Transverse colon (tissue), 4 donors: ENCODE measurements at places on chromosomes 6 and 20.
A peak's percentile ranks its signal among the peaks of the same experiment; 100 is the strongest.

DNA sequence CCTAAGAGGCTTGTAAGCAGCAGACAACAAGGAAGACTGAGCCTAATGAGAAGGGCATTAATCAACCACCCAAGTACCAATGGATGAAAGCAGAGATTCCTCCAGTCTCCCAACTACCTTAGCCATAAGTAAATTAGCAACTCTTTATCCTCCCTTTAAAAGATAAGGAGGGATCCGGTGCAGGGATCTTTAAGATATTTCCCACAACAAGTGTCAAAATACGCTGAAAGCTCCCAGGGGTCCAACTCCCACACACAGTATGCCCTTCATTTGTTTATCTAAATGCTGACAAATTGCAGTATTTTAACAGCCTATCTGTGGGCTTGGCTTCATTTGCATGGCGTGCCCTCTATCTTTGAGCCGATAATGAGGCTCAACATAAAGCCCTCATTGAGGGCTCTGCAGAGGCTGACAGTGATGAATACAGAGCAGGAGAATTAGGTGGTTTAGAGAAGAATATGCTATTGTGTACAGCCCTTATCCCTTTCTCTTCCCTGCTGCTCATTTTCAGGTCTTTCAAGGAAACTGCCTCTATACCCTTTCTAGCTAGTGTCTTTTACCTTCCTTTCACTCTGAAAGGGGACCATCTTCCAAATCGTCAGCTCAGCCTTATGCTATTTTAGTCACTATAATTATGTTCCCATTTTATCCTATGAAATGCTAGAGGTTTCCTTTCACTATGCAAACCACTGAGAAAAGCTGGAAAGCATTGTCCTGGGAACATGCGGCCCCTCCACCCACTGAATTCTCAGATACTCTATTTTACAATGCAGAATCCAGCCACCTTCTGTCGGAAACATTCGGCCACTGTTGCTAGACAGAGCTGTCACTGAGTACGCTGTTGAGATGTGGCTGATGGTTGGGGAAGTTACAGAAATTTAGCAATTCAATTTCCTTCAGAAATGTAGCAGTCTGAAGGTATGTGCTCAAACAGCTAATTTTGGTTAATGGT, 575.2 kb upstream of the JAG1 start:
- no peak for DNase-seq

DNA sequence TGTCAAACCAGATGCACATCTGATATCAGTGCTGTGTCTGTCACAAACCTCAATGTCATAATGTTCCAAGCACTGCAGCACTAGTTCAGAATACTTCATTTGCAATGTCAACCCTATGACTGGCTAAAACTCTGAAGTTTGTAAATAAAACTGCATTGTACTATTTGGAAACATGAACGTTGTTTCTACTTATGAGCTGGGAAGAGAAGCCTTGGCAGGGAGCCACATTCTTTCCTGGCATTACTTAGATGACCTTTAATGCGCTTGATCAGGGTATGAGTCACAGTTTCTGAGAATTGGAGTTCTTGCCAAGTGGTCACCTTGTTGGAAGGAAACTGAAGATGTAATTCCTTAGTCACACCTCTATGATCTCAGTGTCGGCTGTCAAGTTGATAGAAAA, 664.8 kb upstream of the MMS22L start:
- no peak for DNase-seq

DNA sequence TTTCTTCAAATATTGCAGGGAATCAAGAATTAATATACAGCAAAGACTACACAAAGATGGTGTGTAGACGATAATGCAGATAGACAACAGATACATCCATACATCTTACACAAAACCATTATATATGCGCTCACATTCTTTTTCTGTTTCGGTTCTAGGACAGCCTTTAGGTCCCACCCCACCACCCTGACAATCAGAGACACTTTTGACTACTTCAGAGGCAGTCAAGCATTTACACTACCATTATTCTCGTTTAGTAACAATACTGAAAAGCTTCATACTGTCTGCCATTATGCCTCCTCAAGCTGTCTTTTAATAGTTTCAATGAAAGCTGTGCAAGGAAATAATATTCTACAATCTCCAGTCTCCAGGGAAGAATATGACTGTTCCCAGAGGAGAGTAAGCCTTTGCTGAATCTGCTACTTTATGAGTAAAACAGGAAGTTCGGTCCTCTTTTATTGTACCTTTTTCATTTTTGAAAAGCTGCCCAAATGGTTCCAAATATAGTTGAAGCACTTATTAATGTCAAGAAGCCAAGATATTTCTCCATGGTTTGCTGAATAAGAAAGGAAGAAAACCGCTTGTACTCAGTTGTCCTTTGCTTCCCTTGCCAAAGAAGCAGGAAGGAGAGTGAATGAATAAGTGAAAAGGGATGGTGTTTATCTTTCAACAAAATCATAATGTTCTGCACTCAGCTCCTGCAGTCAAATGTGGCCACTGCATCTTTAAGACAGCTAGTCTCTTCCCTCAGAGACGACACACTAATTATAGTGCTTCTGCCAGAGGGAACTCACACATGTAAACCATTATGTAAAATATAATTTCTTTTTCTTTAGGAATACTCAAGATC, 468.3 kb downstream of the CDC5L start:
- no peak for DNase-seq

DNA sequence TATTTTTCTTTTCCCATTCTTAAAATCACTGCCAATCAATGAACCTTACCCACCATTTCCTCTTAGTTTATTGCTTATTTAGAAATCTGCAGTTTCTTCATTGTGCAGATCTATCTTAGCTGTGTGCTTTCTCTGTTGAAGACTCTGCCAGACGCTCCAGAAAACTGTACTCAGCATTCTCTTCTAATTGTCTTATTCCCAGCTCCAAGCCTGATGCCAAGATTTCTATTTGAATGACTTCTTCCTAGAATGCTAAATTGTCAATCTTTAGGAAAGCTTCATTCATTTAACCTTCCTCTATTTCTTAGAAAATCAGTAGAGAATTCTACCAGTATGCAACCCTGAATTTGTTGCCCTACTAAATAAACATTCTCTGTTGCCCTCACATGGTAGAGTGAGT, 308.9 kb downstream of the KHDRBS2 start:
- DNase-seq, result no peak

DNA sequence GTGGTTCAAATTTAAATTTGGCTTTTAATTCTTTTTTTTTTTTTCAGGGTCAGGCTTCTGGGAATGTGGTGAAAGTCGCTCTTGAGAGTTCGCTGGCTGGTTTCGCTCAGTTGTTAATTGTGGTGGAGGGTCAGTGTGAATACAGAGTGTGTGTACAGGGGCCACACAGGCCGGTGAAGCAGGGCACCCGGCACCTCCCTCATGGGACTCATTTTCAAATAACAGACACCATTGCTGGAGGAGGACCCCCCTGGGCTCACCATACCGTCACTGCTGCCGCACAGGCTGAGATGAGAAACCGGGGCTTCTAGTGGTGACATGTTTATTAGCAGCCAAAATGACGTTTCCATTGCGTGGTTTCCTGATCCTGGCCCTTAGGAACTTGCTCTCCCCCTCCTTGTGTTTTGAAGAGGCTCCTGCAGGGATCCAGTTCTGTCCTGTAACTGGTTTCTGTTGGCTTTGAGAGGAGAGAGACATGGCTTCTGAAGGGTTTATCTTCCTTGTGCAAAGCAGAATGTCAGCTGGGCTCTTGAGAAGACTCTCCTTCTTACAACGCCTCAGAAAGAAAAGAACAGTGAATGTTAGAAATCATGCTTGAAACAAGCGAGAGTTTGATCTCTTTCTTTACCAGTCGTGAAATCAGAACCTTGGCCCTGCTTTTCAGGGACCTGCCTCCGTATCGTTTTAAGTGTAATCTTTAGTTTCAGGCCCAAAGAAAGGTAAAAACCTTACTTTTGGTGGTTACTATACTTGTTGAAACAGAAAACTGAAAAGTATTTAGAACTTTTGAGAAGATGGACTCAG, 37.8 kb downstream of the DUSP22 start:
- no peak for DNase-seq

GRCh38 chr6:12507636-12508035, 208.9 kb upstream of the PHACTR1 start:
- DNase-seq, result no peak

GRCh38 chr20:5065879-5066383, 53.8 kb downstream of the PCNA start:
- DNase-seq, result peak; percentile 26

GRCh38 chr20:51906049-51906448, 103.7 kb upstream of the SALL4 start:
- DNase-seq, result no peak

GRCh38 chr6:144335311-144335861, 50.3 kb downstream of the UTRN start:
- no peak for DNase-seq

DNA sequence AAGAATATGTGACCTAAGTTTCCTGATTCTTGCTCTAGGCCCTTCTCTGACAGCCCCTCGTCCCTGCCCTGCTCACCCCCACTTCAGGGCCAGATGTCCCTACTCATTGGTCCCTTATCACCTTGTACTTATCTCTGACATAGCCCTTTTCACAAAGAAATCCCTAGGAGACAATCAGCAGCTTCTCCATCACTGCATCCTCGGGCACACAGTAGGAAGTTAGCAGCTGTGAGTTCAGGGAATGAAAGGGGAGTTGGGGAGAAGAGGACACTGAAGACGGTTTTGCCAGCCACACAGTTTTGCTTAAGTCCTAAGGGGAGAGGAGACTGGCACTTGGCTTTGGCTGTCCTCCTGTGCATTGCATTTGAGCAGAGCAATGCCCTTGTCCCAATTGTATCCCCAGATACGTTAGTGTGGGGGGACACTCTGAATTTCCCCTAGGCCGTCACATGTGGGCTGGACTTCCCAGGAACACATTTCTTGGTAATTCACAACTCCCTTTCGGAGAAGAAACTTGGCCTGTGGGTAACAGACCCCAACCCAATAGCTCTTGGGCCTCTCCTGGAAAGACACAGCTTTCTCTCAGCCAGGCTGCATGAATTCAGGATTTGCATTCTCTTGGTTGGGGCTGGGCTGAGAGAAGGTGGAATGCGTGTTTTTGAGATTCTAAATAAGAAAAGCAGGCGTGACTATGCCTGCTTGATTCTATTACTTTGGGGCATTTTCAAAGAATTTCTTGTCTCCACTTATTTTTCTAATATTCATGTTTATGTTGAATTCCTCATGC, 177.6 kb downstream of the UST start:
- DNase-seq, result no peak

- DNase-seq, result peak; percentile 47
These were observed 156.8 kb downstream of the DNAH8 start for GRCh38 chr6:38871741-38872568.

GRCh38 chr20:5526516-5526915, 209.8 kb upstream of the PROKR2 start:
- DNase-seq, result no peak

- no peak for DNase-seq
These were observed 29.3 kb downstream of the BCAS4 start for GRCh38 chr20:50824137-50824536.

GRCh38 chr6:42201382-42201781, 6.6 kb upstream of the GUCA1B start:
- DNase-seq, result no peak

GRCh38 chr6:26126394-26127235, 39.4 kb downstream of the HFE start:
- peak; percentile 26 for DNase-seq

DNA sequence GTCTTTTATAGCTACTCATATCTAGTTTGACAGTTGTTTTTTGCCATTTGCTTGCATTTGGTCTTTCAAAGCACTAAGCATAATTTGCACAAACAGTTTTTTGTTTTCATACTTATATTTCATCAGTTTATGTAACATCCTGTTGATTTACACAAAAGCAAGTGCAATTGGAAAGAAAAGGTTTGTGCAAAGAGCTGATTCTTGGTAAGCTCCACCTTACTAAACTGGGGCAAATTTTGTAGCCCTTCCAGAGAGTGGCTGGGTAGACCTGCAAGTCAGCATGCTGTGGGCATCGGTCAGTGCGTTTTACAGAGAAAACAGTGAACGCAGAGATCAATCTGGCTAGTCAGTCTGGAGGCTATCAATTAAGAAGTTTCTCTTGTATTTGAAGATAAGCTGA, 34.5 kb downstream of the TXLNB start:
- no peak for DNase-seq

DNA sequence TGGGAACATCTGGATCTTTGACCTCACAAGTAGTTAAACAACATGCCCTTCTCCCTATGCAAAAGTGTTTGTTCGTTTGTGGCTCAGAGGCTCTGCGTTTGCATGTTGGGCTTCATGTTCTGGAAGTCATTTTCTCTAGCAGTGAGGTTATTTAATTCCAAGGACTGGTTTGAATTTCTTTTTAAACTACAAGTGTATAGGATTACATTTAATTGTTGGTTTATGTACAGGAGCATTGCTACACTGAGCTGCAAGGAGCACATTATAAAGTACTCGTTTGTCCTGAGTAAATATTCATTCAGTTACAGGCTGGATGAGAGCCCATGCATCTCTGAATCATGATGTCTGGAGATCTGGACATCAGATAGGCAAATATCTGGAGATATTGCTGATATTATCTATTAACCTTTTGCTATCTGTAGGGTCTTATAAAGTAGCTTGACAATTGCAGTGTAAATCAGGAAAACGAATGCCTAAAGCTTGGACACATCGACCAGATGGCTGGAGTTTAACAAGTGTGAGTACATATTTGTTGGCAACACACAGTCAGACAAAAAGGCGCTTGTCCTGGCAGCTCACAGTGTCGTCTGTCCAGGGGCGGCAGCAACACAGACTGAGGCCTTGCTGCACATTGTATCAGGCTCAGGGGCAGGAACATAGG, 84.6 kb downstream of the PDE7B start:
- no peak for DNase-seq

DNA sequence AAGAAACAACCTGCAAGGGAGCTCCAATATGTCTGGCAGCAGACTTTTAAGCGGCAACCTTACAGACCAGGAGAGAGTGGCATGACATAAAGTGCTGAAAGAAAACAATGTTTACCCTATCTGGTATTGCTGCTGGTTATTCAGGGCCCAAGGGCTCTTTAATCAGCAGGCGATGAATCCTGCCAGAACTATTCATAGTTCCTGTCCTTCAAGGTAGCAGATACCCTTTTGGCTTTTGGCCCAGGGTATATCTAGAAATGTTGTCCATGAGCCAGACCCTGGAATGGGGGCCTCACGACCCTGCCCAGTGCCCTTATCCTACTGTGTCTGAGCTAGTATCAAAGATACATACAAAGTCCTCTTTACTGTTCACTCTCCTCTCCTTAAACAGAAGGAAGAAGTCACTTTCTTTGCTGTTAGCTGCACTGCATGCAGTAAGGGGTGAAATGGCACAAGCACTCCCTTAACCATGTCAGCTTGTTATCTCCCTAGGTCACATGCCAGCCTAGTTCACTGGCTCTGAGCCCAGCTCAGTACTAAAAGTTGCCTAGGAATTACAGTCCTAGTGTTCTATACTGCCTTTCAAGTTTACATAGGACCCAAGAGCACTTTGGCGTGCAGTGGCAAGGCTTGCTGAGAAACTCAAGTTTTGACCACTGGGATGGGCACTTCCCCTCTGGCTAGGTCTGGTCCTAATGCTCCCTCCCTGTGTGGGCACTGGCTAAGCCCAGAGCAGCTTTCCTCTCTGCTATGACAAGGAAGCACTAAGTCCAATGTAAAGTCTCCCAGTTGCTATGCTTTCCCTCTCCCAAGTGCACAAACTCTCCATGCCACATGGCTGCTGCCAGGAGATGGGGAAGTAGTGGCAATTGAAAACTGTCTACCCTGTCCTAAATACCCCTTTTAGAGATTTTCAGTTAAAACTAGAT, 122.0 kb downstream of the HTR1B start:
- no peak for DNase-seq
